Right cardiac atrium (tissue), 5 donors: ENCODE measurements at places on chromosomes 3 and 15. TPM values are rescaled to one million over a fixed set of nuclear protein-coding genes. Genes with fewer than 3 reads are reported as not detected.

Gene RPP25
- total RNA-seq, result 6.1 TPM

Gene KIF23
- 1.1 TPM for total RNA-seq

Gene CPLX3
- 25.8 TPM for total RNA-seq

GRCh38 chr3:47473391-47473790, 2.4 kb downstream of the SCAP start:
- DNase-seq, result no peak

GRCh38 chr3:140995881-140996280, 54.2 kb downstream of the SLC25A36 start:
- DNase-seq, result no peak

GRCh38 chr3:31227131-31227562, 305.6 kb upstream of the STT3B start:
- no peak for DNase-seq
